ENCODE measurements at places on chromosomes 4 and X.

DNA sequence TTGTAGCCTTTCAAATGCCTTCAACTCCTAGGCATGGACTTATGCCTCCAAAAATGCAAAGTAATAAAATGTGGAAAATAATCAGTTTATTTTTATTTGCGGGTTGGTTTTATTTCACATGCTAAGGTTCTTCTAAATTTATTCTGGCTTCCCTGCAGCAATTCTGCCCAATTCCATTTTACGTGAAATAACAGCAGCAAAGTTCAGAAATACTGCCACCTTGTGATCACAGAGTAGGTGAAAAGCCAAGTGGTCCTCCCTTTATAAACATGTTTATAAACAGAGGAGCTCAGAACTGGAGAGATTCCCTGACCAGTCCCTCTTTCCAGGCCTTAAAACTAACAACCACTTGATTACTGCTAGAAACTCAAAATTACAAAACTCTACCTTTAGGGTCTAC is 14.7 kb upstream of the DCHS2 start:
- DNase-seq = peak; percentile 1

- DNase-seq = no peak
Observed at GRCh38 chr4:38491854-38492478, 172.0 kb upstream of the KLF3 start.

DNA sequence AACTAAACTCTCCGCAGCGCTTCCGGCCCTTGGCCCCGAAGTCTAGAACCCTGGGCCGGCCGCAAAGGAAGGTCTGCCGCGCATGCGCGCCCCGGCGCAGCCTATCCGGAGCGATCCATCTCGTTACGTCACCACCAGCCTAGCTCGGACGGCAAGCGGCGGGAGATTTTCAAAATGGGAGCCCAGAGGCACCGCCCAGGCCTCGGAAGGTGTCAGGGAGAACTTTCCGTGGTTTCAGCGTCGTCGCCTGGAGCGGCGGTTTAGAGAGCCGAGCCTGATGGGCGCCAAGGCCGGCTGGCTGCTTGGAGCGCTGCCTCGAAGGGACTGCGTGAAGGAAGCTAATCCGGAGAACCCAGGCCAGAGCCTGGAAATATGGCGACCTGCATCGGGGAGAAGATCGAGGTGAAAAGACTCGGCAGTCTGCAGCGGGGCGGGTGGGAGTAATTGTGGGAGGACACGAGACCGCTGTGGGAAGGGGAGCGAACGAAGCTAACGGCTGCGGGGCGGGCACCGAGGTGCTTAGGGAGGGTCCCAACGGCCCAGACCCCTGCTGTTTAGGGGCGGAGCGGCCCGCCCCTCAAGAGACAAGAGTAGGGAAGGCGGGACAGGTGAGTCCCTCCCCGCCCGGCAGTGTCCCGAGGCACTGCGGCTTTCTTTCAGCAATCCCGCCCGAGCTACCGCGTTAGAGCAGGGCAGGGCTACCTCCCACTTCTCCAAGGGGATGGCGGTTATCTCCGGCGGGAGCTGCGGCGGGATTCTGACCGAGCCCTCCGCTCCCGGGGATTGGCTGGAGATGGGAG is at the start of gene PLK4:
Gene PLK4 (plus strand): TSS at position 131 of the 800 bp plus-strand sequence. CDS start 242 bp downstream, at position 373.
- DNase-seq = peak; percentile 84

GRCh38 chr4:185202984-185203485 is 765 bp downstream of the CFAP97 start:
- DNase-seq = no peak
